Muscle of back (tissue), 13 donors: ENCODE measurements at places on chromosomes 3 and 15. TPM values are rescaled to one million over a fixed set of nuclear protein-coding genes. Genes with fewer than 3 reads are reported as not detected.

Gene SCN11A
- 3.9 TPM for polyA plus RNA-seq

Gene SUCNR1
- polyA plus RNA-seq = 0.29 TPM

Gene SEC61A1
- 125 TPM for polyA plus RNA-seq

Gene IREB2
- 45.9 TPM for polyA plus RNA-seq

Gene TGM5
- polyA plus RNA-seq = 0.50 TPM

DNA sequence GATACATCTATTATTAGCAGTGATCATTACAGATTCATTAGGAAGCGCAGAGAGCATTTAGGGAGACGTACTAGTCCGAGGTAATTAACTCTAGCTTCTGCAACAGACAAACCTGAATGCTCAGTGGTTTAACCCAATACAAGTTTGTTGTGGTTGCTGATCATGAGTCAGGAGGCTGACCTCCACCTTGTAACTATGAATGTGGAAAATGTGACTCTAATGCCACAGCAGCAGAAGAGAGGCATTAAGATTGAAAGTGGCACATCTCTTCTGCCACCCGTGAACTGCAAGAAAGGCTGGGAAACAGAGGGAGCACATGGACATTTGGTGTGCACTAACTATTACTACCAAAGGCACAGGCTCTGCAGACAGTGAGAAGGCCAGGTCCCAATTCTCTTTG is 71.2 kb upstream of the C3orf80 start:
- DNase-seq = no peak

DNA sequence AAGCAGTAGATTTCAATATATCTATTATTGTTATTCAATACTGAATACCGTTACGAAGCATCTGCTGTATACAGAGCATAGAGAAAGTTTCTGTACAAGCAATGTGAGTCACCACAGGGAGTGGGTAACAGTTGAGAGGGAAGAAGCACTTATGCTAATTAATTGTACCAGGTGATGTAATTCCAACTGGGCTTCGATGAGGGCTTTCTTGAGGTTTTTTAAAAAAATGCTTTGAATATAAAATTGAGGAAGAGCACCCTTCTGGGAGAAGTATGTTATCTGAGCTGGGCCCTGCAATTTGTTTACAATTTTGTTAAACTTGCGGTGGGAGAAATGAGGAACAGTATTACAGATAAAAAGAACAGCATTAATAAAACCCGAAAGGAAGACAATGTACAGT is 197.9 kb downstream of the TPRG1 start:
- no peak for DNase-seq

DNA sequence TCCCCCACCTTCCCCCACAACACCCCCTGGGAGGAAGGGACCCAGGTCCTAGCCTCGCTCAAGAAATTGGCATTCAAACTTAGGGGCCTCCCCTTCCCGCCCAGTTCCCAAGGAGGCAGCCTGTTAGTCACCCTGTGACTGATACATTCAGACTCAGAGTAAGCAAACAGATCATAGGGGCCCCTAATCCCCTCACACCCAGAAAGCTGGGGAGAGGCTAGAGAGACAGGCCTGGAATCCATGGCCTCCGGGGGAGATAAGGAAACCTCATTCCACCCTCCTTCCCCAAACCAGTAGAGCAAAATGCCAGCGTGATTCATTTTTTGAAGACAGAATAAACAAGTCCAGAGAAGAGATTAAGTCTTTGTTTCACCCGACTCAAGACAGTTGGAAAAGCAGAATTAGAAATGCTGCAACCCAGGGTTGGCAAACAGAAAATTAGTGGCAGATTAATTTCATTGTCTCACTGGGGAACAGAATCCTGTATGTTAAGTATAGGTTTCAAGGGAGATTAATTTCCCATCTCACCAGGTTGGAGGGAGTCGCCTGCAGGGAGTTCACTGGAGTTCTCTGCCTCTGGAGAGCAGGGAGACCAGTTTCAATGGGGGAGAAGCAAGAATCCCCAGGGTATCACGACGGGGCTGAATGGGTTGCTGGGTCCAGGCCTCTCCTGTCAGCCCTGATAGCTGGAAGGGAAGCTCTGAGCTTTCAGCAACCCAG is 268.3 kb downstream of the UACA start:
- DNase-seq = no peak

DNA sequence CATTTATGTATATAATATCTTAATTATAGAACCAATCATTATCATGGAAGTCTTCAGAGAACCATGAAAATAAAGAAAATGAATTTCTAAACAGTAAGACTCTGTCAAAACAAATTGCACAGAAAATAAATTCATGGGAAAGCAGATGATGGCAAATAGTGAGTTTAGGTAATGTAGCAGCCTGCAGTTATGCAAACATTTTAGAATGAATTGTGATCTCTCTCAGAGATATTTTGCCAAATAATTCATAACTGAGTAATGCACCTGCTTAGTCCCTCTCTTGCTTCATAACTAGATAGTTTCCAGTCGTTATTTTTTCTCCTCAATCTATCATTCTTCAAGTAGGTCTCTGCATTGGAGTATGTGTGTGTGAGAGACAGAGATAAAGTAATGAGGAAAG is 492.7 kb upstream of the THBS1 start:
- DNase-seq = no peak

DNA sequence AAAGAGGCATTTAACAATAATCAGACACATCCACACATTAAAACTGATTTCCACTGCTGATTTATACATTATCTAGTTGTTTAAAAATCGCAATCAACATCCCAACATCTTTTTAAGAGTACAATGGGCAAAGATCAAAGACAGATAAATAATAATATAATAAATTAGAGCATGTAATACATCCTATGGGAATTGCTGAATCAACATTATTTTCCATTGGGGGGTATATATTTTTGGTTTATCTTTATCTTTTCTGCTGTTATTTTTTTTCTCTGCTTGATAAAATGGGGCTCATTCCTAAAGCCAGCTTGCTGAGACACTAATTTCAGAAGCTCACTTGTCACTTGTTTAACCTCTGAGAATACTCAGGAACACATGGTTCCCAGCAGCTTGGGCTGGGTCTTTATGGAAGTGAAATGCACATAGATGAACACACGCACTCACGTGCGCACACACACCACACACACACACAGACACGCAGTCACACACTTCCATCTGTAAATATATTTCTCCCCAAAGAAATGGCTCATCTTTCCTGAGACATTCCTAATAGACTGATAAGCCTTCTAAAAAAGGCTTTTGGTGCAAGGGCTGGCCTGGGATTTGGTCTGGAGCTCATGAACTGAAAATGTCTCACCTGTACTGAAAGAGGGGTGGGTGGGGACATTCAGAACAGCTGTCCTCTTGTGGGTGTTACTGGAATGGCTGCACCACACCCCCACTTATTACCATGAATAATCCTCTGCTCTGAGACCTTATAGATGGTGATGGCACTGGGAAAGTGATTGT is 3.5 kb upstream of the PPIB start:
- no peak for DNase-seq

DNA sequence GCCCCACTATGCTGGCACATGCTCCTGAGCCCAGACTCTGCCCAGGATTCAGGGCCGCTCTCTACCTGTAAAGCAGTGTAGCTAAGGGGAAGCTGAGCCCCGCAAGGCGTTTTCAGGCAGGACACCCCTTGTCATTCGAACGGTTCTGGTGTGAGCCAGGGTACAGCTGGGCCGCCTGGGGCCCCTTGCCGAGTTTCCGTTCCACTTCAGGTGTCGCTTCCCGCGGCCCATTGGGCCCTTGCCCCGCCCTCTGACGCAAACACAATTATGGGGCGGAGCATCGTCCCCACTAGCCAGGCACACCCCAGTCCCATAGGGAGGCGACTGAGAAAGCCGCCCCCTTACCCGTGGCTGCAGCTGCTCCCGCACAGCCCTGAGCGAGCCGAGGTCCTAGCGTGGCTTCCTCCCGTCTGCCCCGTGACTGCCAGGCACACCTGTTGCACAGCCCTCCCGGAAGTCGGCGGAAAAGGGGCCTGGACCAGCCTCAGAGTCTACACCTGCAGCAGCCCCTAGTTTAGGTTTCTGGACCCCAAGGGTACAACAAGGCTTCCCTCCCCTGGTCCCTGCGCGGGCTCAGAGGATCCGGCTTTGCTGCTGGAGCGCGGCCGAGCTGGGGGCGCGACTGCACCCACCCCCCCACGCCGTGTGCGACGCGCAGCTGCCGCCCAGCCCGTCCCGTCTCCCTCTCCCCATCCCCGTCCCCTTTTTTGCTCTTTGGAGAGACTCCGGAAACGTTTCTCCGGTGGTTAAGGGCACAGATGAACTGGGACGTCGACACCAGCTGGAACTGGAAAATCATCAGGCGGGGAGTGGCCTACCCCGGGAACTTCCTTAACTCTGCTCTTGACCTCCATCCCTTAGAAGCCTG is at the start of gene PLSCR2:
TSS of gene PLSCR2 (minus strand) at position 412 of the 868 bp plus-strand sequence. CDS start 9,657 bp downstream, outside the sequence.
- DNase-seq = peak; percentile 75

DNA sequence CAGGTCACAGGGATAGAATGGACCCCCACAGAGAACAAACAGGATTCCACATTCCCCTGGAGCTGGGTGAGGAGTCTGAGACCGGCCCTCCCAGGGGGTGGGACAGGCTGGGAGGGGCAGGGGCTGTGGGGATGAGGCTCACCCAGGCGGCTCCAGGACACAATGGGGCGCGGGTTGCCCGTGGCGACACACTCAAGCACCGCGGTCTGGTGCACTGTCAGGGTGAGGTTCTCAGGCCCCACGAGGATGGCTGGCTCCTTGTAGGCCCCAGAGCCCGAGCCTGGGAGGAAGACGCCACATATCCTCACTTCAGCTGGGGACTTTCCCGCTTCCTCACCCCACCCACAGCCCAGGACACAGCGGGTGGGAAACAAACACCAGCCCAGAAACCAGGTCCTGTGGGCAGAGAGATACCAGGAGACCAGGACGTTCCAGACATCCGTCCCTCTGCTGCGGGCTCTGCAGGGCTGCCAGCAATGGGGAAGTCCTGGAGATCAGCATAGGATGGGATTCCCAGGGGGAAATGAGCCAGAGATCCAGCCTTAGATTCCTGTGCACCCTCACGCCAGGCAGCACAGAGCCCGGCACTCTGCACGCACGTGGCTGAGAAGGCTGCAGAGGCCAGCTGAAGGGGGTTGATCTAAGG is 30.2 kb downstream of the RNU5B-1 start:
- no peak for DNase-seq

DNA sequence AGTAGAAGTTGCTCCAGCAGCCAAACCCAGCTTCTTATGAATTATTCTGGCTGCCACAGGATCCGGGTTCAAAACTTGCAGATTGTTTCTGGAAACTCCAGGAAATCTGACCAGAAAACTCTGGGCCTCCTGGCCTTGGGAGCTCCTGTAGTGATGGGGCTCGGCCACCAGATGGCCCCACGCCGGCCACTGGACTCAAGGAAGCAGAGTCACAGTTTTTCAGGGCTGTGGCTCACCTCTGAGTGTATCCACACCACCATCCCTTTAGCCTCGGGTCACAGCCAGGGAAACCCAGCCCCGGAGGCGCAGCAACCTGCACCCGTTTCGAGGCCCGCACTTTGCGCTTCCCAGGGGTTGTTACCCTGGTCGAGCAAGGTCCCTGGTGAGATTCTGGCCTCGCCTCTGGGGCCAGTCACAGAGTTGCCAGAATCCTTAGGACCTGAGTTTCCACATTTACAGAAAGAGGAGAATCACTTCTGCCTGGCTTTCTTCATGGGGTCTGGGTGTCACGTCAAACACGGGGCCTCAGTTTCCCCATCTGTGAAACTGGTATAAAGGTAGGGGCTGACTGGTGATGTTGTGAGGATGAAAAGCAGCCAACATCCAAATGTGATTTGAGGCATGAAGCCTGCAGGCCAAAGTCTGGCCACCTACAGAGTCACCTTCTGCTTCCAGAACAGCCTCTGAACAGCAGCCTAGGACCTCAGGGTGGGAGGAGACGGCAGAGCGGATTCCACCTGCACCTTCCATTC is 53.5 kb upstream of the LCTL start:
- peak; percentile 86 for DNase-seq

DNA sequence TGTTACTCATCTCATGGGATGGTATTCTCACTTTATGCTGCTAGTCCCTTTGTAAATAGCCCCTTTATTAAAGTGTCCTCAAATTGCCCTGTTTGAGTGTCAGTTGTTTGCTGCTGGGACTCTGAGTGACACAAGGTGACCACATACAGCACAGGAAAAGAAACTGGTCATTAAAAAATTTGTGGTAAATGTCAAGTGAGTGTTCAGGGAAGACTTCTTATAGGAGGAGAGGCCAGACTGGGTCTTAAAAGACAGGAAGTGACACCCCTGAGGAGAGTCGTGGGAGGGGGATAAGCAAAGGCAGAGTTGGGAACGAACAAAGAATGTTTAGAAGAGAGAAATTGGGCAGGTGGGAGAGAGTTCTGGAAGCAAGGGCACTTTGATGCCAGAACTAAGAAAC is 35.2 kb downstream of the CCR3 start:
- DNase-seq = no peak

DNA sequence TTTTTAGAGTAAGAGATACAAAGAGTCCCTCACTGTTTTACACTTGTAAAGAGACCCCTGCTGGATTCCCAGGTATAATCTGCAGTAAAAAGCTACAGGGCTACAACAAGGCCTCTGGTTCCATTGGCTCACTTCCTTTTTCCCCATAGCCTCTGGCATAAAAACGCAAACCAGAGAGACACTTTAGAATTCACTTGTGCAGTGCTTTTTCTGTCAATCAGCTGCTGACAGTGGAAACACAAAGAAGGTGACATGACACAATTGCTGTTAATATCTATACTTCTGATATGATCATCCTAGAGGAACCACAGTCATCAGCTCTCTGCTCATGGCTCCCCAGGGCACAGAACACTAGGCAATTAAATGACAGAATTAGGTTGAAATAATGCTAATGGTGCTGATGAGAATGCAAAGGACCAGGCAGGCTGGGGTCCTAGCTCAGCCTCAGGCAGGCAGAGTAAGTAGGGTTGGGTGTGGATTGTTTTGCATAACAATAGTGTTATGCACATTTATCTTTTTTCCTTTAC is 667.9 kb upstream of the CFAP20DC start:
- no peak for DNase-seq

DNA sequence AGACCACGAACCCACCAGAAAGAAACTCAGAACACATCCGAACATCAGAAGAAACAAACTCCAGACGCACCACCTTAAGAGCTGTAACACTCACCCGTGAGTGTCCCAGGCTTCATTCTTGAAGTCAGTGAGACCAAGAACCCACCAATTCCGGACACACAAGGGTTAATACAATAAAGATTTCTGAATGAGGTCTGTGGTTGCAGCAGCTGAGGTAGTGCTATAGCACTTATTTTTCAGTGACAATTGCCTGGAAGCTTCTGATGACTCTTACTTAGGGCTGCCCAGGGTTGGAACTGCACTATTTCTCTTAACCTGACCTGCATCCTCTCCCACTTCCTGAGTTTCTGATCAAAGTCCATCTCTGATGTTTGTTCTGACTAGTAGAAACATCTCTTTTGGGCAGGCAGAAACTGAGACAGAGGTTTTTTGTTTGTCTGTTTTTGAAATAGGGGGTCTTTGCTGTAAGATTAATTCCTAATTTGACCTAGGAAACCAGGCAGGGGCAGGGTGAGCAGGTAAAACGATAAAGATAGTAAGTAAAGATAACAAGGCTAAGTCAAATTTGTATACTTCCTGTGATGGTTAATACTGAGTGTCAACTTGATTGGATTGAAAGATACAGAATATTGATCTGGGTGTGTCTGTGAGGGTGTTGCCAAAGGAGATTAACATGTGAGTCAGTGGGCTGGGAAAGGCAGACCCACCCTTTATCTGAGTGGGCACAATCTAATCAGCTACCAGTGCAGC is 169.1 kb downstream of the GAP43 start:
- no peak for DNase-seq

- DNase-seq = no peak
These were observed 29.5 kb downstream of the POPDC2 start for GRCh38 chr3:119630880-119631329.
